ENCODE measurements at places on chromosomes 12 and 14.

DNA sequence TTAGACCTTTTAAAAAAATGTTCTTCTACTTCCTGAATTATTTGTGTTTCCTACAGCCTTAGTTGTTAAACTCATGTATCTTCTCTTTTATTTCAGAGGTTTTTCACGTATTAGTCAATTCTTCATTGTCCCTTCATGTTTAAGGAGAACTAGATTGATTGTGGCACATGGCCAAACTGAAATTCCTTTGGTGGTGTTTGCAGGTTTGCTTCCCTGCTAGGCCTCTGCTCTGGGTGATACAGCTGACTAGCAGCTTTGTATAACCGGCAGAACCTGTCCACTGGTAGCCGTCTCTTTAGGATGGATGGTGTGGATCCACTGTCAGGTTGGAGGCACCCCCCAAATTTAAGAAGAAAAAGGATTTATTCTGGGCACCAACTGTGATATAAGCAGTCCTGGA lies 262.1 kb downstream of the FBXL14 start:
- no peak for DNase-seq

GRCh38 chr12:110339184-110339952 lies 58.3 kb downstream of the ATP2A2 start:
- no peak for DNase-seq

DNA sequence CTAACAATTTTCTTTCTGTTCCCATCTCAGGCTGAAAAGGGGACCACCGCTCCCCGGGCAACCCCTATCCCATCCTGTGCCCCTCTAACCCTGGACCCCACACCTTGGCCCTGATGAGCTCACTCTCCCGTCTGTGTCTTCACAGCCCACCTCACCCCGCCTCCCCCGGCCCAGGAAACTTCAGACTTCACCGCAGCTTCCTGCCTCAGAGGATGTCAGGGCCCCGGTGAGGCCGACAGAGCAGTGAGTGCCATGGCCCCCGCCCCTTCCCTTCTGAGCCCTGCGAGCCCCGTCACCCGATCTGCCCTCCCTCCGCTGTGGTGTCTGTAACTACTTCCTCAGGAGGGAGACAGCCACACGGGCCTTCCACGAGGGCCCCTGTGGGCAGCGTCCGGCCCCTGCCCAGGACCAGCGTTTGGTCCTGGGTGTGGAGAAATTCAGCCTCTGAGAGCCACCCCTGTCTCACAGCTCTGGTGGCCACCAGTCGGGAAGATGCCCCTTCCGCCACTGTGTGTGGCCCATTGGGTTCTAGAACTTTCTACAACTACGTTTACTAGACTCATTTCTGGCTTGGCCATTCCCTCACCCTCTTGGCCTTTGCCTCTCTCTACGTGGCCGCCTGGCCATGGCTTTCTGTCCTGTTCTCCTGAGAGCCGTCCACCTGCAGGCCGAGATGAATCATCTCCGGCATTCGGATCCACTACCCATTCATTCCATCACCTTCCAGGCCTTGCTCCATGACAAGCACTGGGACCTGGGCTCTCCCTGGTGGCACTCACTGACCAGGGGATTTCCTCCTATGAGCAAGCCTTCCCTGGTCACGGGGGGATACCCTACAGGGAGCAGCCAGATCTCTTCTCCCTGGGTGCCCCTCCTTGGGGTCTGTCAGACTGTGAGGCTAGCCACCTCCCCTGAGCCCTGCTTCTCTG lies 3.4 kb downstream of the RHOF start:
- DNase-seq, result peak; percentile 98

DNA sequence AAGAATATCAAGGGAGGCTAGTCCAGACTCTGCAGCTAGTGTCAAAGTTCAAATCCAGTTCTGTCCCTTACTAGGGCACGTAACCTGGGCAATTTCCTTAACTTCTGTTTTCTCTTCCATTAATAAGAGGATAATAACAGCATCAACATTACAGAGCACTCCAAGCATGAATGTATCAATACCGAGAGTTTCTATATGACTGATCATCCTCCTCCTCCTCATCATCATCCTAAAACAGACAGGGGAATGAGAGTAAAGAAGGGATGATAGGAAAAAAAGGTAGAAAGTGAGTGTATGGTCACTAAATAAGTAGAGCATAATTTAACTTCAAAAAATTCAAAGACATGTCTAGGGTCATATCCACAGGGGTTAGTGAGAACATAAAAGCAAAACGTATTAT lies 171.4 kb downstream of the NDUFA12 start:
- no peak for DNase-seq

GRCh38 chr12:90562671-90563070 lies 392.3 kb downstream of the CCER1 start:
- no peak for DNase-seq

- DNase-seq, result no peak
Measured at GRCh38 chr12:127416796-127417195, 850.2 kb upstream of the TMEM132C start.
